ENCODE measurements at places on chromosomes 2 and 18. TPM values are rescaled to one million over a fixed set of nuclear protein-coding genes. Genes with fewer than 3 reads are reported as not detected.

The GPR55 gene
- 0.03 TPM for polyA plus RNA-seq

The TFCP2L1 gene
- polyA plus RNA-seq, result 0.14 TPM

The GKN1 gene
- polyA plus RNA-seq, result not detected

The PRKAG3 gene
- polyA plus RNA-seq, result 60.2 TPM

The SMAD2 gene
- 28.3 TPM for polyA plus RNA-seq

The RAPGEF4 gene
- 0.61 TPM for polyA plus RNA-seq

The KIF3C gene
- polyA plus RNA-seq, result 0.82 TPM

The IL1F10 gene
- polyA plus RNA-seq, result not detected

The UGT1A5 gene
- polyA plus RNA-seq, result not detected

The KIF5C gene
- 0.72 TPM for polyA plus RNA-seq

The LCT gene
- polyA plus RNA-seq, result 0.01 TPM

The FAM228A gene
- polyA plus RNA-seq, result 0.24 TPM

The ST6GAL2 gene
- 0.01 TPM for polyA plus RNA-seq

The ATG16L1 gene
- polyA plus RNA-seq, result 15.1 TPM

The SIX2 gene
- 36.2 TPM for polyA plus RNA-seq

The CRYGC gene
- polyA plus RNA-seq, result not detected

The FBXO41 gene
- polyA plus RNA-seq, result 0.09 TPM

The IL36A gene
- polyA plus RNA-seq, result not detected

The LHCGR gene
- 0.03 TPM for polyA plus RNA-seq

The SLC19A3 gene
- polyA plus RNA-seq, result 0.38 TPM

The LRP1B gene
- polyA plus RNA-seq, result 0.57 TPM

The CNGA3 gene
- polyA plus RNA-seq, result 0.03 TPM

The GALR1 gene
- not detected for polyA plus RNA-seq

The DLX2 gene
- not detected for polyA plus RNA-seq

The PUS10 gene
- polyA plus RNA-seq, result 2.9 TPM

The SPP2 gene
- not detected for polyA plus RNA-seq

The WNT10A gene
- 0.01 TPM for polyA plus RNA-seq

The INHBB gene
- 20.0 TPM for polyA plus RNA-seq

The PTH2R gene
- not detected for polyA plus RNA-seq

The ALPP gene
- not detected for polyA plus RNA-seq

The GPBAR1 gene
- 0.59 TPM for polyA plus RNA-seq

The HRH4 gene
- polyA plus RNA-seq, result 0.04 TPM

Measured in psoas muscle (tissue), 8 donors.